ENCODE measurements at places on chromosomes 12 and 14. TPM values are rescaled to one million over a fixed set of nuclear protein-coding genes. Genes with fewer than 3 reads are reported as not detected.

Gene DAO
- not detected for total RNA-seq

Gene CRIP2
- 0.41 TPM for total RNA-seq

Gene SLCO1C1
- not detected for total RNA-seq

GRCh38 chr12:42957136-42957535, 367.6 kb upstream of the PRICKLE1 start:
- DNase-seq = no peak

Gene LRRC10
- total RNA-seq = not detected

GRCh38 chr12:119602734-119603094, 9.1 kb downstream of the TMEM233 start:
- no peak for DNase-seq

DNA sequence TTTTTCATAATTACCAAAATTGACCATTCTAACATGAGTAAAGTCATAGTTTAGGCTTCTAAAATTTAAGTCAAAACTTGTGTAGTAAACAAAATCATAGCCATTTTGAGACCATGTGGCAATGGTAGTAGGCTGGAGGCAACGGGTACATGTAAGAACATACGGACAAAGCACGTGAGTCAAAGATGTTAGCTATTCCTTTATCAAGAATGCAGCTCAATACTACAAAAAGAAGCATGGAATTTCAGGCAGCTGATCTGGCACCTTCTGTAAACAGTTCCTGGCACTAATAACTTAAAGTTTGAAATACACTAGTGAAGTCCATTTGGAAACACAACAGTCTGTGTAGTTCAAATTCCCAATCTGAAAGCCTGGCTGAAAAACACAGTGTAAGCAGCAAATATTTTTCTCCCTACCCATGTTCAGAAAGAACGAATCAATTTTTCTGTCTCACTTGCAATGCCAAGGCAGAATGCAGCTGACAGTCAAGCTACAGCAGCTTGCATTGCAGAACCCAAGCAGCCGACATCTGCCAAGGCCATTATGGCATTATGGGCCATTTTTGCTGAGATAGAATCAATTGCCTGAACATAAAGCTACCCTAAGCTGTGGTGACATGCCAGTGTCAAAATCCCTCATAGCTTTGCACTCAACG, 29.3 kb downstream of the MYF5 start:
- DNase-seq = no peak

Gene ZC2HC1C
- 0.40 TPM for total RNA-seq

DNA sequence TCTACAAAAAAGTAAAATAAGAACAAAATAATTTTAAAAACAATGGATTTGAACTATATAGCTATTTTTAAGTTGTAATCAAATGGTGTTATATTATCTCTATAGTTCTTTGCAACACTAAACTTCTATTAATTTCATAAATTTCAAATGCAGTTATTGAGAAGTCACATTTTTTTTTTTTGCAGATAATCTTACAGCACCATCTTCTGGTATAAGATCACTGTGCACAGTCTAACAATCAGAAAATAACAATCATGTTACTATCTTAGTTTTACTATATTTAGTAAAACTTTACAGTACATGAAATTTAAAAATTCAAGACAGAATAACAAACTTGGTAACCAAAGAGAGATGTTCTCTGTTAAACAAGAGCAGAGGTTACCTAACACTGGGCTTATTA, 40.6 kb downstream of the GXYLT1 start:
- DNase-seq = no peak

DNA sequence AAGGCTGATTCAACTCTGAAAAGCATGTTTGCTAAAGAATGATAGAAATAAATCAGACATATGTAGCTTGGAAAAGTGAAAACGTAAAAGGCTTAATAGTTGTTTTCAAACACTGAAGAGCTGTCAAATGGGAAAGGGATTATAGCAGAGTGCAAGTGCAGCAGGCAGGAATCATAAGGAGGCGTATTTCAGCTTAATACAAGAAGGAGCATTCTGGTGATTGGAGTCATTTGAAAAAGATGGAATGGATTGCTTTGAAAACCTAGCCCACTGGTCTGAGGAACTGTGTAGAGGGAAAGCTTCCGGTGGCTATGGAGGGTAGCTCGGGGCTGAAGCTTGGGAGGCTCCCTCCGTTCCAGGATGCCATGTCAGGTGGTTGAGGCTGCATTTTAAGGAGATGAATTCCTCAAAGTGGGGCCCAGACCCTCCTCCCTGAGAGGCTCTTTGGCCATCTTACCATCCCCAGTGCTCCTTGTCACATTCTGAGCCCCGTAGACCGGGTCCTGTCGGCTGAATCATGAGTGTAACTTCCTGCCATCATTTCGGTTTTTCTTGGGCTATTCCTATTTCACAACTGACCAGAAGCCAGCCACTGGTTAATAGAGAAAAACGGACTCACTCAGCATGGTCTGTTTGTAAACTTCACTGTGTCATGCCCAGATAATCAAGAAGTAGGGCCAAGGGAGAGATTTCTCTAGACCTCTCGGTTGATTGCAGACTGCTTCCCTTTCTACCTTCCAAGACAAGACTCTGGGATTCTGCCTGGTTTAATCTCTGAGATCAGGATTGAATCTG, 6.5 kb downstream of the WNT5B start:
- no peak for DNase-seq

DNA sequence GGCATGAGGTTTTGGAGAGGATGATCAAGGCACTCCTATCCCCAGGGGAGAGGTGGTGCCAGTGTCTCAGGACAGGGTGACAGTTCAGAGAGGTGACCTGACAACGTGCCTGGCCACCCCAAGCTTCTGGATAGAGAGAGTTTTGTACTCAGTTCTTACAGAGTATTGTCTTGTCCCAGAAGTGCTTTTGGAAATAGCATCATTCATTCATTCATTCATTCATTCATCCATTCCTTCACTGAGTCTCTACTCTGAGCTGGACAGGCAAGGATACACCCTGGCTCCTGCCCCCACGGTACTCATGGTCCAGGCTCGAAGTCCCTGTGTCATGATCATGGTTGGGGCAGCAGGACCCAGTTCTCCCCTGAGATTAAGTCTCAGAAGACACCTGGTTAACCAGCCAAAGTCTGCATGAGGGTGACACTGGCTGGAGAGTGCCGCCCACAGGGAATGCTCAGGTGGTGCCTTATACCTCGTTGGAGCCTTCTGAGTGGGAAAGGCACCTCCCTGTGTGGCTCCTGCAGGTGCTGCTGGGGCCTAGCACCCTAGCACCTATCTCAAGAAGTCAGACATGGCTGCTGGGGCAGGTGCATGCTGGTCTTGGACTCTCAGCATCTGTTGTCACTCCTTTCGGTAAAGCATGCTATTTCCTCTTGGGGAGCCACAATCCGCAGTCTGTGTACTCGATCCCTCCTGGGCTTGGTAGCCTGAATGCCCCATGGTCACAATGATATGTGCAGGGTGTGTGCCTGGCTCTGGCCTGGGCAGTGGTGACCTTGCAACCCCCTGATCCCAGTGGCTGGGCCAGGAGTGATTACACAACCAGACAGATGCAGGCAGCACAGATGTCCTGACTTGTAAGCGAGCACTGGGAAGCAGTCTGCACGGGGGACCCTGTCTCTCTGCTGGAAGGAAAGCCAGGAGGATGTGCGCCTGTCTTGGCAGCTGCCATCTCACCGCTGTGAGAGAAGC, 57.8 kb downstream of the C14orf132 start:
- DNase-seq = no peak

Gene SLC5A8
- total RNA-seq = not detected

GRCh38 chr12:54189198-54189539, 384 bp upstream of the SMUG1 start:
- DNase-seq = no peak

DNA sequence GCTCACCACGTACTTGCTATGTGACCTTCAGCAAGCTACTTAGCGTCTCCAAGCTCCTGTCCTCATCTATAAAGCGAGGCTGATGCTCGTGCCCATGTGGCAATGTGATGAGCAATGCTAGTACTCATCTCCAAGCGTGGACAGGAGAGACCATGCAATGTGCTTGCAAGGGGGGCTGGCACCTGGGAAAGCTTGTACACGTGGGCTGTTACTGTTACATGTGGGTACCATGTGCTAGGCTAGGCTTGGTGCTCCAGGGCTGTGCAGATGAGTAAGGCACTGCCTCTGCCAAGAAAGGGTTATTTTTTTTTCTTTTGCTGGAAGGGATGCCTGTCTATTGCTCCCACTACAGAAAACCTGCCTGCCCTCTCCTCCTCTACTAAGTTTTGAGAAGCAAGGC, 46.6 kb downstream of the TSPAN11 start:
- no peak for DNase-seq
